NCI-H1048 (cell line): ENCODE measurements at places on chromosomes 12 and 14.

DNA sequence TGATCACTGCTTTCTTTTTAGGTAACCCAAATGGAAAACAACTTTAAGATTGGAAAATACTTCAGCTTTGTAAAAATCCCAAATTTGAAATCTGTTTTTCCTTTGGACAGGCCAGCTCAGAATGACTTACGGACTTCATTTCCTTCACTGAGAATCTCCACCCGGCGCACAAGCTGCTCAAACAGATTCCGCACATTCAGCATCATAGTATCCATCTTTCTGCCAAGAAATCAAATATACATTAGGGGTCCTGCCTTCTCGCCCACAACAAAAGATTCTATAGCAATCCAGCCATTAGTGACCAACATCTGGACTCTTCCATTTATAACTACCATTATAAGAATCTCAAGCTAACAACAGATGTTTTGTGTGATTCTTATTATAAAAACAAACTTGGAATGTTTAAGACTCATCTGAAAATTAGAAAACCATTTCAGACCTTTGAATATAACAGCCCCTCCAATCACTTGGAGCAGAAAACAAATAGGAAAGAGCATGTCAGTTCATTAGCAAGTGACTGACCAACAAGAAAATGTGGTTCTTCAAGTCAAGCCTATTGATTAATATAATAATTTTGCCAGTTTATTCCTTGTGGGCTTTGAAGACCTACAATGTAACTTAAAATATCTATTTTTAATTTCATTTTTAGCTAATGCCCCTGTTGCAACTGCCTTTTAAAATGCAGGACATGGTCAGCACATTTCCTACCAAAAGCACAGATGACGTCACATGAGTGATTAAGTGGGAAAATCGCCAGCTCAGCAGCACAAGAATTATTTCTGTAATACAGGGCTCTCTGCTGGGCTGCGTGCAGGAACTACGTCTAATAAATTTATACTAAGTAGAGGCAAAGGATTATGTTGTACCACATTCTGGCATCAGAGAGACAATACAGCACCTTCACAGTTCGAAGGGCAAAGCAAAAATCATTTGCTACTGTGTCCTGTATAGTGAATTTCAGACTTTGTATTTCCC is 8.5 kb downstream of the RACGAP1 start:
- no peak for DNase-seq

GRCh38 chr12:62912644-62913043 is 22.3 kb downstream of the PPM1H start:
- DNase-seq = no peak

GRCh38 chr14:93980456-93981201 is 4.3 kb upstream of the ASB2 start:
- no peak for DNase-seq

- DNase-seq = no peak
Measured at GRCh38 chr14:98244162-98244948, 1027.6 kb downstream of the BCL11B start.

DNA sequence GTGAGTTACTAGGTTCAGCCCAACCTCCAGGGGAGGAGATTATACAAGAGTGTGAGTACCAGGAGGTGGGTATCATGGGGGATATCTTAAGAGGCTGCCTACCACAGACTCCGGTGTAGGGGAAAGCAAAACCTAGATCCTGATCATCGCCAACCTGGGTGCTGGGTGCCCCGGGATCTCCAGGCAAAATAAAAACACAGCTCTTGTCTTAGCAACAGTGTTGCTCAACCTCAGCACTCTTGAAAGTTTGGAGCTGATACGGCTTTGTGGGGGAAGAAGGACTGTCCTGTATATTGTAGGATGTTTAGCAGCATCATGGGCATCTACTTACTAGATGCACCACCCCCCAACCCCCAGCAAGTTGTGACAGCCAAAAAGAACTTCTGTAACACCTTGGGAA is 74.5 kb downstream of the CCDC60 start:
- DNase-seq = no peak

- no peak for DNase-seq
Measured at GRCh38 chr14:93654599-93654998, 133.7 kb downstream of the PRIMA1 start.

GRCh38 chr14:33790996-33791395 is 159.9 kb downstream of the EGLN3 start:
- DNase-seq = no peak

- DNase-seq = no peak
Measured at GRCh38 chr12:63353559-63353958, 202.6 kb upstream of the AVPR1A start.

GRCh38 chr12:80373666-80374065 is 70.4 kb upstream of the PTPRQ start:
- no peak for DNase-seq

DNA sequence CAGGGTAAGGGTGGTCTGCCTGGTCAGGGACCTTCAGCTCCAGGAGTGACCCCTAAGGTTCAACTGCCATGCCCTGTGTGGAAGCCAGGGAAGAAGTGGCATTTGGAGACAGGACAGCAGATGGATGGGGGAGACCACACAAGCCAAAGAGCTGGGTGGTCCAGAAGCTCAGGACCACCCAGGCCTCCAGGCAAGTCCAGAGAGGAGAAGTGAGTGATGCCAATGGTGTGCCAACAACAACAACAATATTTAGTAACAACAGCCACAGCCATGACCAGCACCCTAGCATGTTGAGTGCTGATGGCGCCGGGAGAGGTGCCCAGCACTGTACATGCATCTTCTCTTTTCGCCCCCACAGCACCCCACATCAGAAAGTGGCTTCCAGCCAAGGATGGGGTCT is 113.7 kb downstream of the ESRRB start:
- DNase-seq = no peak

DNA sequence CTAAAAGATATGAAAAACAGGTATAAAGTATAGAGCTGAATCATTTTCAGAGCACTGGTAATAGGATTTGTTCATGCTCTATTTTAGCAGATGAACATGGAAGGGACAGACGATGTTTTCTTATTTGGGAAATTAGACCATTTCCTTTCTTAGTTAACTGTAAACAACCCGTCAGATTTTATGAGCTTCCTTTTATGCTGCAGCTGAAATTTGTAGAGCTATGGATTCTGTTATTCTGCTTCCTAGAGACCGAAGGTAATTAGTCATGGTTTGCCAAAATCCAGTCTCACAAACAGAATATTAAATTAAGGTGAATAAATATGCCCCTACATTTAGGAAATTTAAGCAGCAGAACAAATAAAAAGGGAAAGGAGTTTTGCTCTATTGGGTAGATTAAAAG is 180.2 kb upstream of the SYT1 start:
- DNase-seq = no peak

DNA sequence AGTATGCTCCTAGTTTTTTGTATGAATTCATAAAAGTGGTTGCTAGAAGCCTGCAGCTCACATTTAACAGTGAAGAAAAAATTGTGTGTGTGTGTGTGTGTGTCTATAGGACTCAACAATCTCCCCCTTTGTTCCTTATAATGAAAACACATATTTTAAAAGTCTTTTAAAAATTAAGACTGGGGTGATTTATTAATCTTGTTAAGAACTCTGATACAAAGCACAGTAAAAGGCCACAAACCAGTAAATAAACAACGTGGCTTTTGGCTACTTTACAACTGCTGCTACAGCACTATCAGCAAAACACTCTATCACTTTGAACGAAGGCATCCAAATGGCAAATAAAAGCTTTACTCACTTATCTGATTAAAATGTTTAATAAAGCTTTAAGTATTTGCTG is 594 bp upstream of the VCPKMT start:
- no peak for DNase-seq
